Stimulated activated CD8-positive, alpha-beta memory T cell treated with anti-CD3 and anti-CD28 coated beads, Interleukin-15, amount 100 ng/mL, for 4 hours (primary cell): ENCODE measurements at places on chromosomes 5 and 9.

DNA sequence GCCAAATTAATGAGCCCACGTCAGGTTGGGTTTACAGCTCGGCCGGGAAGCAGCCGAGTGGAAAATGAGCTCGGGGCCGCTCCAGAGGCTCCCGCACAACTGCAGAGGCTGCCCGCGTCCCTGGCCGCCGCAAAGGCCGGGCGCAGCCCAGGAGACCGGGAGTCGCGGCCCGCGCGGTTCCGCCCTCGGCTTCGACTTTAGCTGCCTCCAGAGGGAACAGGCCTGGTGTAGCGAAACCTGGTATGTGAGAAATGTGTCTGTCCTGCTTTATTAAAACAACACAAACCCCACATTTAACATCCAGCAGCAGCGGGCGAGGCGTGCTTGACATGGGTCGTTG, 66.2 kb downstream of the FOXD1 start:
- DNase-seq: no peak

DNA sequence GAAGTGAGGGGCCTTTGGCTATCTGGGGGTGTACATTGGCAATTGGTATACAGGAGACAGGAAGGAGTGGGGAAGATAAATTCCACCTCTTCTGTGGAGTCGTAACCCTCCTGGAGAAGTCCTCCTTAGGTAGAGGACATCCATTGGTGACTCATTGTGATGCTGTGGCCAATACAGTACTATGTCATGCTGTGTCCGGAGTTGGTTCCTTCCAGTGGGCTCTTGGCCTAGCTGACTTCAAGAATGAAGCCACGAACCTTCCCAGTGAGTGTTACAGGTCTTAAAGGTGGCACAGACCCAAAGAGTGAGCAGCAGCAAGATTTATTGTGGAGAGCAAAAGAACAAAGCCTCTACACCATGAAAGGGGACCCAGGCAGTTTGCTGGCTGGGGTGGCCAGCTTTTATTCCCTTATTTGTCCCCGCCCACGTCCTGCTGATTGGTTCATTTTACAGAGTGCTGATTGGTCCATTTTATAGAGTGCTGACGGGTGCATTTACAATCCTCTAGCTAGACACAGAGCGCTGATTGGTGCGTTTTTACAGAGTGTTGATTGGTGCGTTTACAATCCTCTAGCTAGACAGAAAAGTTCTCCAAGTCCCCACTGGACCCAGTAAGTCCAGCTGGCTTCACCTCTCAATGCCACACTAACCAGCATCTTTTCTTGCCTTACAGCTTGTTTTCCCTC, 37.3 kb upstream of the FBP1 start:
- no peak for DNase-seq

GRCh38 chr5:134077926-134078580, 36.4 kb upstream of the TCF7 start:
- no peak for DNase-seq

DNA sequence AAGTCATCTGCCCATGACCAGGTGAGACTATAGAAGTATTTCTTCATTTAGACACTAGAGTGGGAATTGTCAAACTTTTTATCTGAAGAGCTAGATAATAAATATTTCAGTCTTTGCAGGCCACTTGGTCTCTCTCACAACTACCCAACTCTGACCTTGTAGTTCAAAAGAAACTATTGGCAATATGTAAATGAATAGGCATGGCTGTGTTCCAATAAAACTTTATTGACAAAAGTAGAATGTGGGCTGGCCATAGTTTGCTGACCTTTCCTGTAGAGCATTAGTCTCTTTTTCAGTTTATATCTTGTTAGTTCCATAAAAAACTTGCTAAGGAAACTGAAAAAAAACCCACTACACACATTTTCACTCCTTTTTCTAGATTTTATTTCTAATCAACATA, 535.5 kb downstream of the PRR16 start:
- no peak for DNase-seq

- DNase-seq: no peak
Measured at GRCh38 chr5:112372543-112372942, 46.5 kb downstream of the EPB41L4A start.

GRCh38 chr5:146877783-146878475, 628 bp downstream of the PPP2R2B start:
- no peak for DNase-seq
